ENCODE measurements at places on chromosomes 12 and 14.
A peak's percentile ranks its signal among the peaks of the same experiment; 100 is the strongest.

- DNase-seq: no peak
Measured at GRCh38 chr14:22502007-22502406, 87.0 kb downstream of the DAD1 start.

GRCh38 chr12:126055521-126055920 lies 990.3 kb downstream of the AACS start:
- no peak for DNase-seq

DNA sequence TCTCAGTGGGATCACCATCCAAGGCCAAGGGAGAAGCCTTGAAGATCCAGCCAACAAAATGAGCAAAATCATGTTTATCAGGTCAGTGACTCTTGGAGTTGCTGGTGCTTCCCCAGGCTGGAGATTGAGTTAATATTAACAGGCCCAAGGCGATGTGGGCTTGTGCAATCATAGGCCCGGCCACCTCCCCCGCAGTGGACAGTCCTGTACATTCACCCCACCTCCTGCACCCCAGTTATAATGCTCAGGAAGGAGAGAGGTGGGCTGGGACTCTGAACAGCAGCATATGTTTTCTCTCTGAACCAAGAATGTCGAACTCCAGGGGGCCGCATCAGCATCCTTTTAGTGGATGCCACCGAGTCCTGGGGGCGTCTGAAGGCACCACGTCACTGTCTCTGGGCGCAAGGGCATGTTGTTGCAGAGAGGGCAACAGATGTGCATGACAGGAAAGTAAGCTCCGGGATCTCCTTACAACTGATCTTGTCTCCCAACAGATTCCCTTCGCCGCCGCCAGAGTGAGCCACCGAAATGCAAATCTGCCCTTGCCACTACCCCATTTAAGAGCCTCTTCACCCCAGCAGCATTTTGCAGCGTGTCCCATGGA lies 32.2 kb upstream of the SERPINA6 start:
- DNase-seq: no peak

- DNase-seq: no peak
Measured at GRCh38 chr14:74942608-74943007, 12.8 kb downstream of the PGF start.

DNA sequence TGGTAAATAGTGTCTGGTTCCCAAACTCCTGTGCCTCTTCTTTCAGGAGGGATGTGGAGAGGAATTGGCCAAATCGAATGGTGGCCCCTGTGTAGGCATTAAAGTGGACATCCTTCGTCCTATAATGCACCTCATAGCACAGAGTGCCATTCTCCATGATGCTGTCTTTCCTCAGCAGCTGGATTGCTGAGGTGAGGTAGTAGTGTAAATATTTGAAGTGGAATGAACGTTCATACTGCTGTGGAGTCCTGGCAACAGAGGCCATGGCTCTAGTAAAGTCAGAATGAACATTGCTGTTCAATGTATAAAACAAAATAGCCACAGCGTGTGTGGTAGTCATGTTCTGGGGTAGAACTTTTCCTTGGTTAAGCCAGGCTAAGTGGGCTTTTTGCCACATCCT lies 2.7 kb downstream of the ART4 start:
- DNase-seq: no peak

DNA sequence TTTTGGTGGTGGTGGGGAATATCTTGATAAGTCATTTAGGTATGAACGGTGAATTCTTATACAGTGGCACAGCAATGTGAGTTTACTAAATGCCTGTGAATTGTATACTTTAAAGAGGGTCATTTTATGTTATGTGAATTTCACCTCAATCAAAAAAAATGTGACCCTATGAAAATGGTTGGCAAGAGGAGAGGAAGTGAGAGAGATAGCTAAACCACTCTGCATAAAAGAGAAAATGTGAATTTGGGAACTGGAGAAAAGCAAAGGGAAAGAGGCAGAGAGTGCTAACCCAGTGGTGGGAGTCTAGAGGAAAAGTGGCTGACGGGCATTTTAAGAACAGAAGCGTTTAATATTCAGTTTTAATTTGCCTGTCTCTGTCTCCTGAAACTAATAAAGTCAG lies 93.8 kb downstream of the SLC38A6 start:
- DNase-seq: no peak

DNA sequence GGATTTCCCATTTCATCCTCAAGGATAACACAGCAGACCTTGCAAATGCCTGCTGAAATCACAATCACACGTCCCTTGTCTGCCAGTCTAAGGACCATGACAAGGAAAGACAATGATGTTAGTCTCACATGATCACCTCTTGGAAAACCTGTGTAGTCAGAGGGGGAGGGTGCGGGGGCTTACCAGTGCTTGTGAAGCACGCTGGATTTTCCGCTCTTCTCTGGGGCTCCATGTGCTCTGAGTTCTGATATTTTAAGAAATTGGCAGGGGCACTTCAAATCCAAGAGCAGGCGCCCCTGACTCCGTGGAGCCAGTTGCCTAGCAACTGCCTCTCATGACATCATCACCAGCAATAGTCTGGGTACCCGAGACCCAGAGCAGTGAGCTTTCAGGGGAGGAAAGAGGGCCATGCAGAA lies 200.9 kb upstream of the C14orf180 start:
- DNase-seq: no peak

DNA sequence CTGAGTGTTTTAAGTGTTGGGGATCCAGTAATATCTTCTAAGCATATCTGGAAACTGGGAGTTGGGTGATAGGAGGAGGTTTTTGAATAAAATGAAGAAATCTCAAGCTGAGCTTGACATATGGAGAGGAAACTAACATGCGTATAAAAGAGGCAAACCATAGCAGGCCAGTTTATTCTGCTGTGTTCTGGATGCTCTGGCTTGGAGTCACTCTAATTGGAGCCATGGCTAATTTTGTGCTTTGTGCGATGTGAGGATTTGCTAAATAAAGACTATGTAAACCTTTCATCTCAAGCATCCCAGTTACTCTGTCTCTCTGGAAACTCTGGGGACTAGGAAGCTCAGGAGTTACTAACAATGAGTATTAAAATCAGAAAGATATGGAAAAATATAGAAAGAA lies 66.5 kb downstream of the ATF7IP start:
- no peak for DNase-seq

DNA sequence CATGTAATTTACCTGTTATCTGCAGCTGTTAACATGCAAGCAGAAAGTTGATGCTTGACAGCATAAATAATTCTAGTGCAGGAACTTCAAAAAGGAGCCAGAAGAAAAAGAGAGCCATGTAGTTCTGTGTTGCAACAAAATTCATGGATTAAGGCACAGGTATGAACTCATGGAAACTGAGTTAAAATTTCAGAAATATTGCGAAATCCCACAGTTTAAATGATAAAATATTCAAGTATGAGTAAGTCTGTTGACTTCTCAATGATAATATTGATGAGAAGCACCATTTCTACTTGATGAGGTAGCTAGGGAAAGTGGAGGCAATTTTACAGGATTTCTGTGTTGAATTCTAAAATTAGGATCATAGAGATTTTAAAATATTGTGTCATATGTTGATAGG lies 290.9 kb downstream of the TMEM117 start:
- no peak for DNase-seq

GRCh38 chr14:23285530-23286019 lies 357 bp downstream of the HOMEZ start:
- no peak for DNase-seq

- DNase-seq: no peak
Measured at GRCh38 chr12:132600048-132601032, 10.0 kb downstream of the LRCOL1 start.

GRCh38 chr12:117060246-117060928 lies 38.8 kb downstream of the TESC start:
- DNase-seq: no peak

DNA sequence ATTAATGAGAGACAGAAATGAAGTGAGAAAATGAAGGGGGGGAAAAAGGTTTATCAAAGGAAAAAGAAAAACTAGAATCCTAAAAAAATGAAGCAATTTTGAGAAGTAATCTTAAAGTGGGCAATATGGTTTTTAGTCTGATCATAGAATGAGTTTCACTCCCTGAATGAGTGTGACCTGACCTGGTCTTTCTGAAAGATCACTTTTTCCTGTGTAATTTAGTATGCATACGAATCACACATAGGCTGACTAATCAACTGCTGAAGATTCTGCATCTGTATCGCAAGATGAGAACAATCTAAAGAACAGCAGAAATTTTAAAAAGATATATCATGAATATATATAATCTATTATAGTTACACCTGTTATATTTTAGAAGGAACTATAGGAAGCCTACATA lies 11.3 kb downstream of the GNPTAB start:
- DNase-seq: no peak

DNA sequence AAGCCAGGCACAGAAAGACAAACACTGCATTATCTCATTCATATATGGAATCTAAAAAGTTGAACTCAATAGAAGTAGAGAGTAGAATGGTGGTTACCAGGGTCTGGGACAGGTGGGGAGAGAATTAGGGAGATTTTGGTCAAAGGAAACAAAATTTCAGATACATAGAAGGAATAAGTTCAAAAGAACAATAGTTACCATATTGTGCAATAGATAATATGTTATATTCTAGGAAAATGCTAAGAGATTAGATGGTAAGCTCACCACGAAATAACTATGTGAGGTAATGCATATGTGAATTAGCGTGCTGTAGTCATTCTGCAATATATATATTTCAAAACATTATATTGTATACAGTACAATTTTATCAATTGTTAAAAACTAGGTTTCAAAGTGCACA lies 442.5 kb downstream of the KCNH5 start:
- DNase-seq: no peak

GRCh38 chr12:33111850-33112249 lies 215.3 kb upstream of the PKP2 start:
- DNase-seq: no peak

DNA sequence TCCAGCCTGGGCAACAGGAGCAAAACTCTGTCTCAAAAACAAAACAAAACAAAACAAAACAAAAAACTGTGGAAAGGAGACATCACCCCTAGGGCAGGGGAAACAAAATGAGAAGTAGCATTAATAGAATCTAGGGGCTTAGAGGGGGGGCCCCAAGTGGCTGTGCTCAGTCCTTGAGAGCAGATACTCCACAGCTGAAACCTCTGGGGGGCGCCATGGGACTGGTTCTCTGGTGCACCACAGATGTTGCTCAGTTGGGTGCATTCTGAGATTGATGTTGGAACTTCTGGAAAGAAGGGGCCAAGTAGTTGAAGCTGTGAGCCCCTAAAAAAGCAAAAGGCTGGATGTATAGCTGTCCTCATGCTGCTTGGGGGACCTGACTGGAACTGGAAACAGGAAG lies 11.8 kb upstream of the SYNE2 start:
- DNase-seq: no peak

GRCh38 chr12:132282950-132283771 lies 46.2 kb downstream of the GALNT9 start:
- DNase-seq: no peak

GRCh38 chr14:92716131-92716530 lies 32.3 kb downstream of the LGMN start:
- no peak for DNase-seq

DNA sequence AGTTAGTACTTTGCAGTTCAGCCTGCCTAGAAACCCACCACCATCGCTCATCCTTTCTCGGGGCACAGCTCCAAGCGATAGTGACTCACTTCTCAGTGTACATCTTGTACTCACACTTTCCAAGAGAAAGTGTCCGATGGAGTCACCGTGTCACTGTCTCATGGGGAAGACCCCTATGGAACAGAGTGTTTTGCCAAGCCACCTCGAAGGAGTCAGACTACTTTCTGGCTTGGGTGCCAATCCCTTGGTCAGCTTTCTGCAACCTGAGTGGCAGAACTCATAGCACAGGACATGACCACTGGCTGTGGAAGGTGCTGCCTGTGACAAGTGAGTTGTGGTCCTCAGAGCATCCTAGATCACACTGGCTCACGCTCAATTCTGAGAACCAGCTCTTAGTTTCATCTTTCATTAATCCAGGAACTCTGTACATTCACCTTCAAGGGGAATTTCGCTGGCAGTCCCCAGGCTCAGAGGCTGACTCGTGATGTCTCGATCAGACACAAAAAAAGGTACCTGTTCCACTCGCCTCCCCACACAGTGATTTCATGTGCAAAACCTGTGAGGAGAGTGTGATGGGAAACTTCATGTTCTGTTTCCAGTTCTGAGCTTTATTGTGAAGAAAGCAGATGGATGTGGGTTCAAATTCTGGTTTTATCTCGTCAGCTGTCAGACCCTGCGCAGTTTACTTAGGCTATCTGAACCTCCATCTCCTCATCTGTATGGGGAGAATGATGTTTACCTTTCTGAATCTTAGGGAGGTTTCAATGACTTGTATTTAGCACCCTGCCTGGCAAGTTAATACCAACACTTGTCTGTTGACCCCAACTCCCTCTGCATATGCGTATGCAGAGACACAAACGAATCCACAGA lies 127.3 kb upstream of the CCND2 start:
- no peak for DNase-seq

DNA sequence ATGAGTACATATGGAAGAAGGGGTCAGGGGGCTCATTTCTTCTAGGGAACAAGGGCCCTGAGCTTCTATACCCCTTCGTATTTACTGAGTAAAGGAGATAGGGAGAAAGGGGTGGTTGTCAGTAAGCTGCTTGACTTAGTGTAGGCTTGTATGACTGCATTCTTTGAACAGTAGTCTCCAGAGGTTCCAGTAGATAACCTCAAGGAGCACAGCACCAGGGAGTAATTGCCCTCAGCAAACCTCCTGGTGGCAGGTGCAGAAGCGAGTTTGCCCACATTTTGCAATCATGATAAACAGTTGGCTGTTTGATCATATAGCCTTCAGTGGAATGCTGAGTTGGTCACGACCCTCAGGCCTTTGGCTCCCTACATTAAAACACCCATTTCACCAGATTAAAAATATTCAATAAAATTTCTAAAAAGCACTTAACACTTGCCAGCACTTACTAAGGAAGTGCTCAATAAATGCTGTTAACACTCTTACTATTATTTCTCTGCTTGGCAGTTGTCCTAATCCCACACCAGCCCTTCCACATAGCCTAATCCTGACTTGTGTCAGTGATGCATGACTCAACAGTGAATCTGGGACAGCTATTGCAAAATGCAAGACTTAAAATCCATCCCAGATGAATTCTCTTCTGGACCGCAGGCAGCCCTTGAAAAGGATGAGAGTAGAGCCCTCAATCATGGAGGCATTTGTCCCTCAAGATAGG lies 3.7 kb upstream of the DHRS4L2 start:
- DNase-seq: peak; percentile 94

DNA sequence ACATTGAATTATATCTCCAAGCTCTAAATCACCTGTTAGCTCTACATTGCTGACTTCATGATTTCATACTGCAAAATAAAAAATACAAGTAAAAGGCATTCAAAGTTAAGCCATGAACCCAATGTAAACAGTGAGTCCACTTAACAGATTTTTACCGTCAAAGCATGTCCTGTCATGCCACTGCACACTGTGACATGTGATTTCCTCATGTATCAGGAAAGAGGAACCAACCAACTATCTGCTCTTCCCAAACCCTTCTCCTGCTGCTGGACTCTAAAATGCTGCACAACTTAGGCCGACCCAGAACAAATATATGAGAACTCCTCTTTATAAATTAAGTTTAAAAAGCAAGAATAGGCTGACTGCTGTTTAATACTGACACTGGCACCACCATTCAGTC lies 37.5 kb downstream of the TM7SF3 start:
- DNase-seq: no peak

DNA sequence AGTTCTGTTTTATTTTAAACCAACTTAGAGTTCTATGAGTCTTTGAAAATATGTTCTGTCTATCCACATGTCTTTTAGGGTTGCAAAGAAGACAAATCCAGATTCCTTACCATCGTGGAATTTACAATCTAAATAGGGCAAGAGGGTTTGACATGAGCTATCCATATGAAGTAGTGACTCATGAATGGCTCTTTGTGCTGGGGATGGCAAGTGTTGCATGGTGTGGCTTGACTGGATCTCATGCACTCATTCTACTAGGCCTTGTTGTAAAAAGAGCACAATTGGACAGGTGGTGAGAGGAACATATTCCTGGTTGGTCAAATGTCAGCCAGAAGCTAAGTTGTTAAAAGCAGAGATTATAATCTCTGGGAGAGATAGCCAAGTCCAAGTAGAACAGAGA lies 509.1 kb downstream of the DIO2 start:
- DNase-seq: no peak

All from fibroblast of skin of left biceps (primary cell).